Muscle of leg (tissue), 16 donors: ENCODE measurements at places on chromosomes 12 and 14. TPM values are rescaled to one million over a fixed set of nuclear protein-coding genes. Genes with fewer than 3 reads are reported as not detected.
A peak's percentile ranks its signal among the peaks of the same experiment; 100 is the strongest.

The C3AR1 gene
- 3.7 TPM for total RNA-seq

DNA sequence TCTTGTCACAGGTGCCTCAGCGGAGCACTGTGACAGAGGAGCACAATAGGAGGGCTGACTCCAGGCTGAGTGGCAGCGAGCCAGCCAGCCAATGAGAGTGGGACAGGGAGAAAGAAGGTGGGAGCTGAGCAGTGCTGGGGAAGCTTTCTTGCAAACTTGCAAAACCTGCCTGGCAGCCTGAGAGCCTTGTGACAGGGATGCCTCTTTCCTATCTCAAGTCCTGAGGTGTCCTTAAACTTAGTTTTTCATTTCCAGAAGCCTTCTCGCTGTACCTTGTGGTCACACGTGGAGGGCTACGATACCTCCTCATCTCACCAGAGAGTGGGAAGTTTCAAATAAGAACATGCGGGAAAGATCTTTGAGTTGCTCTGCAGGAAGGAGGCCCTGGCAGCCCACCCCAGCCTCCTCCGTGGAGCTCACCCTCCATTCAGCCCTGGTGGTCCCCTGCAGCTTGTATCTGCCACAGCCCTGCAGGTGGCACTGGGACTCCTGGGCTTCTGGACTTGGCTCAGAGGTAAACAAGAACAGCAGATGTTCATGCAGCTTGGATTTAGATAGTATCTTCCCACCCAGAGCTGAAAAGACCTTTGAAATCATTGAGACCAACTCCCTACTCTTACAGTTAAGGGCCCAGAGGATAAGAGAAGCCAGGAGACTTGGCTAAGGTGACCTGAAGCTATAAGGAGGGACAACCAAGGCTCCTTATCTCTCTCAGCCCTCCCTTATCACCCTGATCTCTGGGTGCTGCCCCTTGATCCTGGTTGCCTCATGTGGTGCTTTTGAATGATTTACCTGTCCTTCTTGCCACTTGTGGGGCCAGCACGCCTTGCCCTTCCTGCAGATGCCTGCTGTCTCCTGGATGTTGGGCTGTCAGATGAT lies 153.5 kb upstream of the MAX start:
- DNase-seq: peak; percentile 5

The PLEKHG7 gene
- total RNA-seq: 0.18 TPM

- no peak for DNase-seq
Observed at GRCh38 chr14:100692256-100692655, 34.4 kb upstream of the DLK1 start.

DNA sequence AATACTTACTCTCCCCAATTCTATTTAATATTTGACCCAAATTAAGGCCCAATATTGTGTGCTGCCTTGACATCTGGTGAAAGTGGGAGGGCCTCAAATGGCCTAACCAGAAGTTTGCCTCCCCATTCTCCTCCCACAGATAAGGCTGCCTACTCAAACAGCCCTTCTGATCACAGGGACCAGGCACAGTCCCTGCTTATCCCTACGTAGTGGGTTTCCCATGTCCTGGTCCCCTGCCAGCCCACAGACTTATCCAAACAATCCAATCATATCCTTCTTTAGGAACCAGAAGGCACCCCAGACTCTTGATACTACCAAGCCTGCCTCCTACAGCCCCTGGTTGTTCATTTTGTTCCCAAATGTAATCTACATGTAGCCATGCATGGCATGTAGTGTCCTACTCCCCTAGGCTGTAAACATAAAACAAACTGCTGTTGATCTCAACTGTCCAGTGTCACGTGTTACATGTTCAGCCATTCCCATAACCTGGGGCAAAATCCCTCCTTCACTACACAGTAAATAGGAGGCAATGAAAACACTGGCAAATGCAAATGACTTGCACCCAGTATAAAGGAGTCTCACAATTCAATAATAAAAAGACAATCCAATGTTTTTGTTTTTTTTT lies 49.3 kb downstream of the EEA1 start:
- DNase-seq: no peak

GRCh38 chr14:100438678-100439592 lies 115.8 kb downstream of the SLC25A47 start:
- no peak for DNase-seq

- peak; percentile 81 for DNase-seq
Observed at GRCh38 chr12:71045781-71046180, 112.0 kb downstream of the TSPAN8 start.

DNA sequence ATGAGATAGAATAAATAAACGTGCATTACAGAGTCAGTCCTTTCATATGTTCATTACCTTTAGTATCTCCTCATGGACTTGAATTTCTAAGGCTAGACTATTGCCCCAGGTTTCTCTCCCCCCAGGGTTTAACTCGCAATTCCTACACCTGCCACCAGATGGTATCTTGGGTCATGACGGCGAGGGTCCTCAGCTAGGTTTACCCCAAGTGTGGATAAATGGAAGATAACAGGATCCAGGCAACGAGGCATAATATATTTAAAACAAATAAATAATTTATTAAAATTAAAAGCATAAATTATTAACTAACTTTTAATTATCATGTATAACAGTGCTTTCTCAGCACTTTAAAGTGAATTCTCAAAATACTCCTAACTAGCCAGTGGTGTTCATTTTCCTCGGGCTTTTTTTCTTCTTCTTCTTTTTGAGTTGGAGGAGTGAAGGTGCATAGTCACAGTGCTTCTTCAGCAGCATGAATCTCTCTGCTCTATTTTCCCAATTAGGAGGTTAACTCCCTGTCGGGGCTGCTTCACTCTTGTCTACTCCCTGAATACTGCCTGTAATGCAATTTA lies 243.5 kb upstream of the CAND1 start:
- peak; percentile 13 for DNase-seq

The IL26 gene
- total RNA-seq: not detected

The IL22 gene
- total RNA-seq: not detected

The DBX2 gene
- total RNA-seq: 0.22 TPM

DNA sequence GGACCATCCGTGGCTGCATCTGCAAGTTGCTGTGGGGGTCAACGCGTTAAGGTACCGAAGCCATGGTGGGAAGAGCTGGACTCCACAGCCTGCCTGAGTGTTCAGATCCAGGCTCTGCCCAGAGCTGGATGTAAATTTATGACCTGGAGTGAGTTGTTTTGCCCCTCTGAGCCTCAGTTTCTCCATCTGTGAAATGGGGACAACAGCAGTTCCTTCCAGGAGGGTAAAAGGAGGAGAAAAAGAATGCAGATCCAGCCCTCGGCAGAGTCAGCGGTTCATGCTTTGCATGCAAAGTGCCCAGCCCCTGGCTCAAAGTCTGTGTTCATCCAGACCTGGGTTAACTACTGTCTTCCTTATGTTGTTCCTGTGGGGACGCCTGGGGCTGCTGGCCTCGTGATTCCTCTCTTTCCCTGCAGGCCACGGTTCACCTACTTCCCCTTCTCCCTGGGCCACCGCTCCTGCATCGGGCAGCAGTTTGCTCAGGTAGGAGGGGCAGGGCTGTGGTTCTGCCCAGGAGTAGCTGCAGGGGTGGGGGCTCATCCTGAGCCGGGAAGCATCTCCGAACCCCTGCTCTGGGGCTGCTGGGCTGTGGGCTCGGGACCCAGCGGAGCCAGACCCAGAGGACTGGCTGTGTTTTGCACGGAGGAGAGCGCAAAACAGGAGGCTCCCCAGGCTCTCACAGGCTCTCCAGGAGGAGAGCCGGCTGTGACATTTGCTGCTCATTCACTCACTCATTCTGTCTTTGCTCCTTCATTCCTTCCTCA lies 41.9 kb downstream of the CYP46A1 start:
- no peak for DNase-seq

The HOXC12 gene
- not detected for total RNA-seq

DNA sequence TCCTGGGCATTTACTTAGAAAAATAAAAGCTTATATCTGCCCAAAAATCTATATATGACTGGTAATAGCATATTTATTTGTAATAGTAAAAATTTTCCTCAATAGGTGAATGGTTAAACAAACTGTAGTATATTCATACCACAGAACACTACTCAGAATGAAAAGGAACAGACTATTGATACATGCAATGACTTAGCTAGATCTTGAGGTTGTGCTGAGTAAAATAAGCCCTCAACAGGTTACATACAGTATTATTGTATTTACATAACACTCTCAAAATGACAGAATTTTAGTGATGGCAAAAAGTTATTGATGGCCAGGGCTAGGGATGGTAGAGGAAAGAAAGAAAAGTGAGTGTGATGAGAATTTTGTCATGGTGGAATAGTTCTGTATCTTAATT lies 178.4 kb downstream of the BMP4 start:
- DNase-seq: no peak

The CLEC4D gene
- not detected for total RNA-seq

GRCh38 chr12:108337235-108338223 lies 1.6 kb downstream of the CMKLR1 start:
- DNase-seq: no peak

- DNase-seq: no peak
Observed at GRCh38 chr12:42236017-42236416, 2.0 kb downstream of the YAF2 start.

The ACSS3 gene
- total RNA-seq: 12.7 TPM

DNA sequence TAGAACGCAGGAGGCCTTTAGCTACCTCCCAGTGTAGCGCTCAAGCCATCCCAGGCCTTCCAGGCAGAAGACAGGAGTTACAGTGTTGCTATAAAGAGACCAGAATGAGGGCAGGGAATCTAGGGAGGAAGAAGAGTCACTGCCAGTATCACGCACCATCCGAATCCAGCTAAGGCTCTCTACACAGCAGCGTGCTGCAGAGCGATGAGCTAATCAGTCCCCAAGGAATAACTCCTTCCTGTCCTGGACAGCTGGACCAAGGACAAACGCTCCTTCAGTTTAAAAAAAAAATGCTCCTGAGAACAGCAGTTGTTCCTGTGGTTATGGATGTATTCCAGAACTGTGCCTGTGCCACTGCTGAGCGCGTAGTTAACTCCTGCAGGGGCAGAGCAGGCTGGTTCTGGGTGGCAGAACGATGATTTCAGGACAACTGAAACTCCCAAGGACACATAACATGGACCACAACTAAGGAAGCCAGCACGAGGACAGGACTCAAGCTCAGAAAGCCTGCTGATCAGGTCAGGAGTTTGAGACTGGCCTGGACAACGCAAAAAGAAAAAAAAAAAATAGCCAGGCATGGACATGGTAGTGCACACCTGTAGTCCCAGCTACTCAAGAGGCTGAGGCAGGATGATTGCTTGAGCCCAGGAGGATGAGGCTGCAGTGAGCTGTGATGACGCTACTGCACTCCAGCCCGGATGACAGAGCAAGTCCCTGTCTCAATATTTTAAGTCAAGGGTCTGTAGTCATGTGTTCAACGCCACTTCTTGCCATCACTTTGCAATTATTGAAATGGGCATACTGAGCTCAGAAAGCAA lies 2.6 kb downstream of the IFFO1 start:
- DNase-seq: peak; percentile 95

GRCh38 chr12:67251012-67251411 lies 18.1 kb upstream of the CAND1 start:
- no peak for DNase-seq

The RASSF9 gene
- 2.3 TPM for total RNA-seq

- DNase-seq: peak; percentile 18
Observed at GRCh38 chr14:58479975-58480374, 52.5 kb downstream of the KIAA0586 start.

The LRP1 gene
- 82.7 TPM for total RNA-seq

DNA sequence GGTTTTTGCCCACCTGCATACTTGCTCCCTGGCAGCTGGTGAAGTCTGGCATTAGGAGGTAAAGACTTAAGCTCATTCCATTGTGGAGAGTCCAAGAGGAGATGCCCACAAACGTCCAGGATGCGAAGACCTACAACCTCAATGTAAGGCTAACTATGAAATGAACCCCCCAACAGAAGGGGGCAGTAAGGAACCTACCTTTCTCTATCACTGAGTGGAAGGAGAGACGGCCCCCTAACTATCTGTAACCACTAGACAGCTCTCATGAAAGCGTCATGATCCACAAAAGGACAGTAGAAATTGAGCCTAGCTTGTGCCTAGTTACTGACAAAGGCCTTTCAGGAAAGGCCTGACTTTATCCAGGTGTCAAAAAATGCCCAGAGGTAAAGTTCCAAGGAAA lies 55.3 kb downstream of the ZFYVE21 start:
- no peak for DNase-seq

The EFS gene
- total RNA-seq: 20.8 TPM

- DNase-seq: no peak
Observed at GRCh38 chr12:130434560-130434959, 96.9 kb downstream of the PIWIL1 start.

The NEMF gene
- 59.4 TPM for total RNA-seq

GRCh38 chr14:31566456-31566855 lies 5.3 kb downstream of the NUBPL start:
- no peak for DNase-seq

The KRT6B gene
- total RNA-seq: not detected

The TESPA1 gene
- total RNA-seq: 0.44 TPM

The INSM2 gene
- not detected for total RNA-seq

GRCh38 chr12:92547420-92547819 lies 155.4 kb upstream of the PLEKHG7 start:
- DNase-seq: no peak

The ITGB7 gene
- 0.80 TPM for total RNA-seq

- DNase-seq: no peak
Observed at GRCh38 chr14:59868021-59868420, 2.6 kb downstream of the RTN1 start.

The SDS gene
- total RNA-seq: not detected

DNA sequence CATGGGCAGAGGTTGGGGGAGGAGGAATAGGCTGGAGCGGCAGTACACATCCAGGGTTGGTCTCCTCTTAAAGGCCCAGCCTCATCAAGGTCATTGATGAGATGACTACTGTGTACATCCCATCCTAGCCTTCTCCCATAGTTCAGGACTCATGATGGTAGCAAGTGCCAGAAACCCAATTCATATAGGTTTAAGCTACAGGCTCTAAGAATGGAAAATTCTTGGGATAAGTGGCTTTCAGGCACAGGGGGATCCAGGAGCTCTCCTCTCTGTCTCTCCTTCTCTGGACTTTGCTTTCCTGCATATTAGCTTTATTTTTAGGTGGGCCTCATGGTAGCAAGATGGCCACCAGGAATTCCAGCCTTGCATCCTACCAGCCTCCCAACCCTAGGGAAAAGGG lies 6.3 kb downstream of the SDSL start:
- DNase-seq: no peak

The SYT1 gene
- total RNA-seq: 2.5 TPM

DNA sequence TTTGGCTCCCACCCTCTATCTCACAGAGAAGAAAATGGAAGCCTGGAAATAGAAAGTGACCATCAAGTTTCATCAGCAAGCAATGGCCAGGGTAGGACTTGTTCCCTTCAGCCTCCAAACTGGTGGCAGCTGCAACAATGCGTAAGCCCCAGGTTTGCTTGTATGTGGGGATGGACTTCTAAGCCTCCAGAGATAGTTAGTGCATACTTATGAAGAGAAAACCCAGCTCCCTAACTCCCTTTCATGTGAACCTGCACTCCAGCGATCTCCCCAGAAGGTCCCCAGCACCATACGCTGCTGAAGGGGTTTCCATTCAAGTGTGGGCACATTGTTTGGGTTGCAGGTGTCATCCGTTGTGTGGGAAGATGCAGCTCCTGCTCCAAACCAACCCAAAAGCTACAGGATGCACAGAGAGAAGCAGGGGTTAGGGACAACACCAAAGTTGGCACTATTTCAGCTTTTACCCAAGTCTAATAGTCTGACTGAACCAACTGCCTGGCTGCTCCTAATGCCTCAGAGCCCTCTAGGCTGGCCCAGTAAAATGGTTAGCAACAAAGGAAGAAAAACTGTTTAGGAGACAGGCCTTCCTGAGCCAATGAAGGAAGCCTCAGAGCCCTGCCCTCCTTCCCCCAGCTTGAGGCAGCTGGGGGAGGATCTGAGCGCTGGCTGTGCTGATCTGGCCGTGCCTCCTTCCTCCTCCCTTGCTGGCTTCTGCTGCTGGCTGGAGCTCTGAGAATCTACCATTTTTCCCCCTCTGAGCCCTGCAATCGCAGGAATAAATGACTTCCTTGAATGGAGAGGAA lies 12.3 kb downstream of the ZFP36L1 start:
- DNase-seq: peak; percentile 92

GRCh38 chr12:11580125-11580751 lies 69.2 kb upstream of the ETV6 start:
- DNase-seq: peak; percentile 18
